ENCODE measurements at places on chromosomes 1 and 21. TPM values are rescaled to one million over a fixed set of nuclear protein-coding genes. Genes with fewer than 3 reads are reported as not detected.

Gene DENND2C
- 43.0 TPM for total RNA-seq

Gene AGMAT
- total RNA-seq: 0.54 TPM

Gene CHI3L1
- 133 TPM for total RNA-seq

Gene ANXA9
- 95.7 TPM for total RNA-seq

Gene RNU1-4
- total RNA-seq: not detected

Gene RSPH1
- total RNA-seq: 2.4 TPM

Gene JAM2
- 1.5 TPM for total RNA-seq

Gene IL19
- not detected for total RNA-seq

Gene MYBPH
- total RNA-seq: not detected

Gene DCST2
- total RNA-seq: 5.0 TPM

Gene SPRR1B
- 94.9 TPM for total RNA-seq

Gene RUNX1
- 25.5 TPM for total RNA-seq

Gene ZNF683
- not detected for total RNA-seq

Gene LRRIQ3
- not detected for total RNA-seq

Gene FGGY
- 19.1 TPM for total RNA-seq

Gene OLIG2
- total RNA-seq: not detected

Gene RGS4
- total RNA-seq: 0.36 TPM

Gene SYPL2
- total RNA-seq: 1.8 TPM

Gene FAM72B
- total RNA-seq: 0.88 TPM

Gene RYR2
- 0.19 TPM for total RNA-seq

Gene ADAMTS1
- total RNA-seq: 28.2 TPM

Gene ASTN1
- total RNA-seq: not detected

Gene CACNA1E
- 0.15 TPM for total RNA-seq

Gene ADGRL4
- 10.8 TPM for total RNA-seq

Gene VWA5B1
- not detected for total RNA-seq

Gene BTBD8
- total RNA-seq: 1.3 TPM

Measured in lower leg skin (tissue), 4 donors.